Tibial nerve (tissue), 4 donors: ENCODE measurements at places on chromosomes 6 and 20. TPM values are rescaled to one million over a fixed set of nuclear protein-coding genes. Genes with fewer than 3 reads are reported as not detected.
A peak's percentile ranks its signal among the peaks of the same experiment; 100 is the strongest.

DNA sequence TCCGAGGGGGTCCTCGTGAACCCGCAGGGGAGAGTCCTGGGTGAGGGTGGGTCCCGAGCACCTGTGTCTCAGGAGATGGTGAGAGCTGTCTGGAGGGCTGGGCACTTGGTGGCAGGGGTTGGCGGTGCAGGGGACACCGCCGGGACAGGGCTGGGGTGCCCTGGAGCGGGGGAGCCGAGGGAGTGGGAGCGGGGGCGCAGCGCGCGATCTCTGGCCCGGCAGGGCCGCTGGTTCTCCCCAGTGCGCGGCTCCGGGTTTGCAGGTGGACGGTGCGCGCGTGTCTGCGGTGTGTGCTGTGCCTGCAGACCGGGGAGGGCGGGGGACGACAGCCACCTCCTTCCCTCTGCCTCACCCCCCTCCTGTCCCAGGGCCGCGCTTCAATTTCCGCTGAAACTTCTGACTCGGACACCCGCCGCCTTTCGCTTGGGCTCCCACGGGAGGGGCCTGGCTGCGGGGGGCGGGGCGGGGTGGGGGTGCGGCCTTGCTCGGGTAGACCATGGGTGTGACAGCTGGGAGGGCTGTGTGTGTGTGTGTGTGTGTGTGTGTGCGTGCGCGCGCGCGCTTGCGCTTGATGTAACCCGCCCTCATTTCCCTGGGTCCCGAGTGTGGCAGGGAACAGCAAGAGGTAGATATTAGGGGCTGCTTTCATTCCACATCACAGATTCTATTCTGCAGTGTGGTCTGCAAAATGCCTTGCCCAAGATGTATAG is 1.2 kb downstream of the TRIB3 start:
- DNase-seq, result no peak

DNA sequence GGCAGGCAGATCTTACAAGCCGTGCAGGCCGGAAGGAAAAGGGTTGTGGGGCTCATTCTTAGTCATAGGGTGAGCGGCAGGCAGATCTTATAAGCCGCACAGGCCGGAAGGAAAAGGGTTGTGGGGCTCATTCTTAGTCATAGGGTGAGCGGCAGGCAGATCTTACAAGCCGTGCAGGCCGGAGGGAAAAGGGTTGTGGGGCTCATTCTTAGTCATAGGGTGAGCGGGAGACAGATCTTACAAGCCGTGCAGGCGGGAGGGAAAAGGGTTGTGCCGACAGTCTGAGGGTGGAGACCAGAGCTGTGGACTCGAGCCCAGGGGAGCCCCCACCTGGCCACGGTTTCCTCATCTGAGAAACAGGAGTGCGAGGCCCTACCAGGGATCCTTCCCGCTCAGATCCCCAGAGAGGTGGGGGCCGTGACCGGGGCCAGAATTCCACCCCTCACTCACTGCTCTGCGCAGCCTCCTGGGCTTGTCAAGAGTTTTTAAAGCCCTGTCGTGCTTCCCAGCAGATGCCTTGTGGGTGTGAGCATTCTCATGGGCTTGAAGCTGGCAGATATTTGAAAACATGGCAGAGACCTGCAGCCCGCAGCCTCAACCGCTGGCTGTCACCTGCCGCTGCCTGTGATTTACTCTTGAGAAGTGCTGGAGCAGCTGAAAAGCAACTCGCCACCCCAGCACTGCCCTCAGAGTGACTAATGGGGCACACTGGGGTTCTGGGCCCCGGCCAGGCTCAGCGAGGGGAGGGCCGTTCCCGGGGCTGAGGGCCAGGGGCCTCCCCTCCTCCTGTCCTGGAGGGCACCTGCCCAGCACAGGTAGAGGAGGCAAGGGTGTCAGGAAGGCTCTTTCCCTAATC is 31.9 kb downstream of the NTSR1 start:
- peak; percentile 17 for DNase-seq

GRCh38 chr6:29965873-29966601 is 23.7 kb downstream of the HLA-A start:
- DNase-seq, result peak; percentile 61

GRCh38 chr6:227074-227782 is 65.1 kb upstream of the DUSP22 start:
- DNase-seq, result no peak

DNA sequence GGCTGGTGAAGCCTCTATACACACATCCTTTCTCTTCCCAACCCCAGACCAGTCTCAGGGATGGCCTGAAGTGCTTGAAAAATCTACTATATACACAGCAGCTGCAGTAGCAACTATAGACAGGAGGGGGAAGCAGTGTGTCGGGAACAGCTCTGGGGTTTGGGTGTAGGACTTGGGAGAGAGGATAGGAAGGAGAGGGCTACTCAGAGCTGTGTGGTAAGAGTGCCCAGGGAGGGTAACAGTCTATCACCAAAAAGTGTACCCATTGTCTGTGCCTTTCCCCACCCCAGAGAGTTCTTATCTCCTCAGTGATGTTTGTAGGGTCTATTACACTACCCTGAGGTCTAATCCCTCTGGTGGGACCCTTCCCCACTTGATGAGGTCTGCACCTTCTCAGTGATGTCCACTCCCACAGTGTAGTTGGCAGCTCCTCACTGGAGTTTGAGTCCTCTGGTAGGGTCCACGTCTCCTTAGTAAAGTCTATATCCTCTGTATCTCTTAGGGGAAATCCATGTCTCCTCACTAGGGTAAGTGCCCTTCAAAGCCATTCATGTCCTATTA is 1.5 kb upstream of the GGT7 start:
- DNase-seq, result peak; percentile 76

GRCh38 chr6:126537061-126537816 is 197.3 kb downstream of the CENPW start:
- DNase-seq, result no peak

GRCh38 chr6:6604566-6604965 is 16.0 kb downstream of the LY86 start:
- no peak for DNase-seq

GRCh38 chr20:8292793-8293192 is 160.7 kb downstream of the PLCB1 start:
- DNase-seq, result no peak

PNLDC1 gene
- not detected for total RNA-seq

TMC2 gene
- 0.59 TPM for total RNA-seq

LAMP5 gene
- 0.21 TPM for total RNA-seq

ECT2L gene
- total RNA-seq, result 0.21 TPM

OSER1 gene
- total RNA-seq, result 31.2 TPM

RIOK1 gene
- 9.0 TPM for total RNA-seq
